Stimulated activated CD4-positive, alpha-beta T cell treated with anti-CD3 and anti-CD28 coated beads, Interleukin-15, amount 100 ng/mL, for 48 hours (primary cell): ENCODE measurements at places on chromosomes 12 and 14.

DNA sequence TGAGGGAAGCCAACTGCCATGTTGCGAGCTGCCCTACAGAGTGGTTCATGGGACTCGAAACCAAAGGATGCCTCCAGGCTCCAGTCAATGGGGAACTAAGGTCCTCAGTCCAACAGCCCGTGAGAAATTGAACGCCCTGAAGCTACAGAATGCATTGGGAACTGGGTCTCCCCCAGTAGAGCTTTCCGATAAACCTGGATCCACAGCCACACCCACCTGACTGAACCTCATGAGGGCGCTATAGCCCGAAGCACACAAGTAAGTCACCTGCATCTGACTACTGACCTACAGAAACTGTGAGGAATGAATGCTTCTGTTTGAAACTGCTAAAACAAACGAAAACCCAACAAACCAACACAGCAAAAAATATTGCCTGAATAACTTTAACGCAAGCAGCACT, 1297.7 kb downstream of the AACS start:
- no peak for DNase-seq

DNA sequence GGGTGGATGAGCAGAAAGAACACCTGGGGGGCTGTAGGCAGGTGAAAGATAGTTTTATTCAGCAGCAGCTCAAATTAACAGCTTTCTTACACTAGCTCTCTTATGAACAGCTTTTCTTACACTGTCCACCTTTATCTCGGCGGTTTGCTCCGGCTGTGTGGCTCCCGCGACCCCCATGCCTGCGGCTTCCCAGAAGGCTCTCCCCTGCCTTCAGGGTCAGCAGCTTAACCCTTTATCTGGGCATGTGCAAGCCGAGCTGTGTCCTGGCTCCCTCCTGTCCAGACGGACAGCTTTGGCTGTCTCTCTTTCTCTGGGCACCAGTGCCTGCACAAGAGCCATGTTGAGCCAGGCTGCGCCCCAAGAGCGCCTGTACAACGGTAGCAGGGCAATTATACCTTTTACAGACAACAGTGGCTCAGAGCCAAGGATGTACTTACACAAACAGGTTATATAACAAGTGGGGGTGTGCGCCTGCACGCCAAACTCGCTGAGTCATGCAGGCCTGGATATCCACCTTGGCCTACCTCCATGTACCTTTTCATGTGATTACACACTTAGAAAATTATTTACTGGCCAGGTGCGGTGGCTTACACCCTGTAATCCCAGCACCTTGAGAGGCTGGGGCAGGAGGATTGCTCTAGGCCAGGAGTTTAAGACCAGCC, 28.5 kb upstream of the KLHL42 start:
- DNase-seq = no peak

- no peak for DNase-seq
Observed at GRCh38 chr14:100159865-100160533, 554 bp upstream of the DEGS2 start.

- DNase-seq = no peak
Observed at GRCh38 chr12:94184995-94185719, 36.8 kb downstream of the PLXNC1 start.

DNA sequence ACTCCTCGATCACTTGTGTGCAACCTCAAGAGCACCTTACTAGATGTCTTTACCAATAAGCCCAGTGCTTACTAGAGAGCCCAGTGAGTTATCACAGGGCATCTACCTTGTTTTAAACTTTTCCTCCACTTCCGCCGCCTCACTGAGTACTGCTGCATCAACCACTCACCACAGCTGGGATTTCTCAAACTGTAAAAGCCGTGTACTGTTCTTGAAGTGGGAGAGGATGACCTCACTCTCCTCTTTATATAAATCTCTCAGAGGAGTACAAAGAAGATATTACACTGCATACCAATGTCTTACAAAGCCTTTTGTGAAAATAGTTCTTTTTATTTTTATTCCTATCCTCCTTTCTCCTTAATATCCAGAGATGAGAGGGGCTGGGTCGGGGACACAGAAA, 94.1 kb downstream of the PLCZ1 start:
- DNase-seq = no peak

GRCh38 chr14:22226381-22226780, 362.6 kb downstream of the DAD1 start:
- no peak for DNase-seq

DNA sequence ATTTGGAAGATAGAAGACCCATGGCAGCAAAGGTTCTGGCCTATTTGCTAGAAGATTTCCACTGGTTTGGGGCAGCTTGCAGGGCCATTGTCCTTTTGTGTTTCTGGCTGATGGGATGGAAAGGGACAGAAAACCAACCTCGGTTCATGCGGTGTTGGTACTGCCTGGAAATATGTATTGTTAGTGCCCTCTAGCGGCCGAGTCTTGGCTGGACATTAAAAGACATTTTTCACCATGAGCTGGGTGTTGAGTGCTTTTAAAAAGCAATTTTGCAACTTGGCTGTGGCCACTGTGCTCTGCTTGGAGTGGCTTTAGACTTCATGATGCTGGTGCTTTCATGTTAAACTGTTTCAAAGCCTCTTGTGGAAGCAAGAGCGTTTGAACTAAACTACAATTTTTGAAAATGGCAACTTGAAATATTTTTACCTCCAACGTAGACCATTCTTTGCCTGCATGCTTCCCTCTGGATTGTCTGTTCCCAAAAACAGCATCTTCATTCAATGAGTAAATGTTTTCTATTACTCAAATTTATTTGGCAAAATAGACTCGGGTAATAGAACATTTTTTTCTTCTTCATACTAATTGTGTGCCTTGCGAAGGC, 102.7 kb upstream of the TBX5 start:
- DNase-seq = peak; percentile 21

DNA sequence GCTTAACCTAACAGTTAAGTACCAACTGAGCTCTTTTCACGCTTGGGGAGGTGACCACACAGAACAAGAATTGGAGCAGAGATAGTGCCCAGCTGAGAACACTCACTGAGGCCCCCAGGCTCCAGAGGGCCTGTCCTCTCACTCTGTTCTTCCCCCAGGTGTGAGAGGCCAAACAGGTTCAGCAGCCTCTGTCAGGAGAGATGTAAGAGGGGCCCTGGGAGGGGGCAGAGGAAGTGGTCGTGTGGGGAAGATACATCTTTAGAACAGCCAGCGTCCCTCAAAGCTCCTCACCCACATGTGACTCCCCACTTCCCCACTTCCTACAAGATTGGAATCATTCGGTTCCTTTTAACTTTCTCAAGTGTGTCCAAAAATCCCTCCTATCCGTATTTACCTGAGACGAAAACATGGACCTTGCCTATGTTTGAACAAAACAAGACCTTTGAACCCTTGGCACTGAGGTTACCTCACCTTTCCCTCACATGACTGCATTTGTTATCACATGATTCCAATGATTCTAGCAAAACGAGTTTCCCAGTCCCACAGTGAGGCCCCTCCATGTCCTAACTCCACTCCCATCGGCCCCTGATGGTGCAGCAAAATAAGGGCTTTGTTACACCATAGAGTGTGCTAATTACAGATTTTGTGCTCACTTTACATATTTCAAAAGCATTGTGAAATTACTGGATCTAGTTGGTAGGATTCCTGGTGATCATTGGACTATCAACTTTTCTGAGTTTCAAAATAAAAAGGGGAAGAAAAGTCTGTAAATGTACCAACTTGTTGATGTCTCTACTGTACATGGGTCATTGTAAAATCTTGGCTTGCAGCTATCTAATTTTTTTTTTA, 40.0 kb upstream of the PAPOLA start:
- no peak for DNase-seq

- DNase-seq = no peak
Observed at GRCh38 chr14:53437858-53438257, 284.7 kb upstream of the DDHD1 start.

GRCh38 chr14:21874167-21874566, 200.5 kb upstream of the OR4E1 start:
- no peak for DNase-seq

- no peak for DNase-seq
Observed at GRCh38 chr14:21528381-21529348, 2.5 kb upstream of the SALL2 start.

GRCh38 chr14:90995785-90996184, 64.7 kb downstream of the RPS6KA5 start:
- no peak for DNase-seq

GRCh38 chr12:40969796-40970195, 218.3 kb upstream of the PDZRN4 start:
- DNase-seq = no peak

DNA sequence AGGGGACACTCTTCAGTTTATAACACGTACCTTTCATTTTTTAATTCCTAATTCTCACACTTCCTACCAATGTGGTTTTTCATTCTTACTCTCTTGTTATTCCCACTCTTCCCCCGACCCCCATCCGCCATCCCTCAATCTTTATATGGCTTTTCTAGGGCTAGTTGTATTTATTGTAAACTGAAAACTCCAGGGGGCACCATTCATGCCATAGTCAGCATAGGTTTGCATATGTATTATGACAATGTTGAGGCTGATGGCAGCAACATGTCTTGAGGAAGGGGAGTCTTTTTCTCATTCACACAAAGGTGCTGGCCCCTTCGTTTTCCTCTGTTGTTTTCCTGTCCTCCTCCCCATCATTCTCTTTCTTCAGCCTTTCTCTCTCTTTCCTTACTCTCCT, 27.7 kb upstream of the LTA4H start:
- no peak for DNase-seq

DNA sequence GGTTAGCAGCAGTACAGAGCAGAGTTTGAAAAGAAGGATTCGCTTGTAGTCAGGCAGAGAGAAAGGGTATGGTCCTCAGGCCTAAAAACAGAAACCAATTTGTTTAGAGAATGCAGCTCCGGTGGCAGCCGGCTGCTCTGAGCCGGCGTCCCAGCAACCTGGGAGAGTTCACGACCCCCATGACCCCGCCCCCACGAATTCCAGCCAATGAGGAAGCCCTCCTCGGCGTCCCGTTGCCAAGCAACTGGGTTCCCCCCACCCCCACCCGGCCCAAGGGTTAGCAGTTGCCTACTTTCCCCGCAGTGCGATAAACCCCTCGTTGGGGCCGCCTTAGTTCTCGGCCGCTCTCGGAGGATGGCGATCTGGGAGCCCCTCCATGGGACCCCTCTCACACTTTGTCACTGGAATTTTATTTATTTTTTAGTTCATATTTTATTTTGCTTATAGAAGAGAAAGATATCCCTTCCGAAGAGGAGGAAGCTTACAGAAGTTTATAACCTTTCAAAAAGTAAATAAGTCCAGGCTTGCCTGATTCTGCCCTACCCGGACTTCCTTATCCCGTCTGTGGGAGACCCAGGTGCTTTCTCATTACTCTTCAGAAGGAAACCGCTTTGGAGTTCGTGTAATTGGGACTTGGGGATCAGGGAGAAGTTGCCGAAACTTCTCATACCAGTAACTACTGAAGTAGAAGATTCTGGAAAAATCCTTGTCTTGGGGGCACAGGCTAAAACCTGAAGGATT, at the start of gene CCDC60:
Gene CCDC60, plus strand, starts transcription at position 300 of the 741 bp plus-strand sequence. CDS start 448 bp downstream, outside the sequence.
- no peak for DNase-seq

DNA sequence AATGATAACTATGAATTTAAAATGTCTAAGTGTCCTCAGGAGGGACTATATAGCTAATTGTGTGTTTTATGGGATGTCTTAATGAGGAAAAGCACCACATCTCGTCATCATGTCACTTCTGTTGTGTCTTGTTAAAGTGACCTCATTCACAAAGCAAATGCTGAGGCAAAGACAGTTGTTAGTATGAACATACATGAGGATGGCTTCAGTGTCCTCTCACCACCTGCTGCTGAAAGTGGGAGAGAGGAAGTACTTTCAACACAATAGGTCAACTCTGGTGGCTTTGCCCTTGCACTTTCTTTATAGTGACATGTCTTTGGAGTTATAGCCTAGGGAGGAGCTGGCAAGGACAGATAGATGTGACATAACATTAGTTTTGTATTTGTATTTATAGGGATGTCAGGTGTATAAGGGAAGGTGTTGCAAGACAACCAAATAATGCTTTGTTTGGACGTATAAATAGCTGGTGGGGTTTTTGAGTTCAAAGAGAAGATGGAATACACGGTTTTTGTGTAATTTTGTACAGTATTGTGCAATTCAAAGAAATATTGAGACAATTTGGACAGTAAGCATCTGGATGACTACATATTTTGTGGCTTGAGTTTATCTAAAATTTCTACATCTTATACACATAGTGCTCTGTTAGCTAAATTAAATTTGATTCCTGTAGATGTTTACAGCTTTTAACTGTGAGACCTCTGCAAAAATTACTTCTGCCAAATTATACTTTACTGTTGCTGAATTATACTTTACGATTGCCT, 131.7 kb upstream of the ATP2B1 start:
- no peak for DNase-seq

DNA sequence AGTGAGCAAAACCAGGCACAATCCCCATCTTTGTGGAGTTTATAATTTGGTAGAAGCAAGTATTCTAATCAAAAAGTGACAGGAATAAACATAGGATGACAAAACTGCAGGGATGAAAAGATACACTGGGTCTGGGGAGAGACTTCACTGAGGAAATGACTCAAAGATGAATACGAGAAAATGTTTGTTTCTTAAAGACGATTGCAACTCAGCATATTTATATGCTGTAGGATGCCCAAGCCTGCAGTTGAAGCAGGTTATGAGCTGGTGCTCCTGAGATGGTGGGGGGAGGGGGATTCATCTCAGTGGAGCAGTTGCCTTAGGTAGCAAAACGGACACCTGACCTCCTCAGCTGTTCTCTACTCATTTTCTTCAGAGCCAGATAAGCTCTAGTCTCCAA, 13.4 kb upstream of the SLC38A4 start:
- no peak for DNase-seq

GRCh38 chr14:91890291-91890749, 23.0 kb upstream of the TC2N start:
- DNase-seq = no peak

DNA sequence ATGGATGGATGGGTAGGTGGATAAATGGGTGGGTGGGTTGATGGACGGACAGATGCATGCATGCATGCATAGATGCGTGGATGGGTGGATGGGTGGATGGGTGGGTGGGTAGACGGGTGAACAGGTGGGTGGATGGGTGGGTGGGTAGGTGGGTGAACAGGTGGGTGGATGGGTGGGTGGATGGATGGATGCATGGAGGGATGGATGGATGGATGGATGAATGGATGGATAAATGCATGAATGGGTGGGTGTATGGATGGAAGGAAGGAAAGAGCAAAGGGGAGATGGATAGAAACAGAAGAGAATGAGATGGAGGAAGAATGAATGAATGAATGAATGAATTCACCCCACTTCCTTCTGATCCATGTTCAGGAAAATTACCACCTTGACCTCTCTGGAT, 143.0 kb downstream of the KSR2 start:
- DNase-seq = no peak

DNA sequence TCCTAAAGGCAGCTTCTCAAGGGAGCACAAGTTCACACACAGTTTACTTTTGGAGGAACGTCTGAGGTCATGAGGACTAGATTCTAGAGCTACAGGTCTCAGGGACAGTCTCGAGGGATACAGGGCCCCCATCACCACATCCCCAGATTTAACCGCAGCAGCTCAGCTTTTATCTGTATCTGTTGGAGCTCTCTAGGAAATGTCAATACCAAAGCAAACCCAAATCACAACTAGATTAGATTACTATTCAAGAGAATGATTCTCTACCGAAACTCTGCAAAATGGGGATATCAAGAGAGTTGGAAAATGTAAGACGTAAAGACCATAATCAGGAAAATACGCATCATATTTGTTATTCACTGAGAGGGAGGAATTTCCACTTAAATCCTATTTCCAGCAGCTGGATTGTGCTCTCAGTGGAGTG, 4.0 kb upstream of the MYRFL start:
- no peak for DNase-seq
